ENCODE measurements at places on chromosomes 3 and 15.

GRCh38 chr3:177314897-177315296 lies 117.6 kb upstream of the TBL1XR1 start:
- no peak for DNase-seq

DNA sequence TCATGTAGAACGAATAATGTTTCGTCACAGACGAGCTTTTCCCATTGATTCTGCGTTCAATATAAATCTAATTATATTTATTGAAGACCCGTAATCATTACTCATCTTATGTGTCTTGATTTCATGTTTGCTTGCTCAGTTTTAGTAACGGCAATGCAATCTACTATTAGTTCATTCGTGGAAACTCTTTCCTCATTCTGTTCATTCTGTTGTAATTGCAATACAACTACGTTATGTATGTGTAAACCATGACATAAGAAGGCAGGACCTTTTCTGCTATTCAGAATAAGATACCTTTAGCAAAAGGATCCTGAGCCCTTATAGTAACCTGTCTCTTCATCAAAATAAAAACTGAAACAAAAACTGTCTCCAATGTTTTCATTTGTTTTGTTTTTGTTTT lies 6.8 kb upstream of the ARRDC4 start:
- no peak for DNase-seq

DNA sequence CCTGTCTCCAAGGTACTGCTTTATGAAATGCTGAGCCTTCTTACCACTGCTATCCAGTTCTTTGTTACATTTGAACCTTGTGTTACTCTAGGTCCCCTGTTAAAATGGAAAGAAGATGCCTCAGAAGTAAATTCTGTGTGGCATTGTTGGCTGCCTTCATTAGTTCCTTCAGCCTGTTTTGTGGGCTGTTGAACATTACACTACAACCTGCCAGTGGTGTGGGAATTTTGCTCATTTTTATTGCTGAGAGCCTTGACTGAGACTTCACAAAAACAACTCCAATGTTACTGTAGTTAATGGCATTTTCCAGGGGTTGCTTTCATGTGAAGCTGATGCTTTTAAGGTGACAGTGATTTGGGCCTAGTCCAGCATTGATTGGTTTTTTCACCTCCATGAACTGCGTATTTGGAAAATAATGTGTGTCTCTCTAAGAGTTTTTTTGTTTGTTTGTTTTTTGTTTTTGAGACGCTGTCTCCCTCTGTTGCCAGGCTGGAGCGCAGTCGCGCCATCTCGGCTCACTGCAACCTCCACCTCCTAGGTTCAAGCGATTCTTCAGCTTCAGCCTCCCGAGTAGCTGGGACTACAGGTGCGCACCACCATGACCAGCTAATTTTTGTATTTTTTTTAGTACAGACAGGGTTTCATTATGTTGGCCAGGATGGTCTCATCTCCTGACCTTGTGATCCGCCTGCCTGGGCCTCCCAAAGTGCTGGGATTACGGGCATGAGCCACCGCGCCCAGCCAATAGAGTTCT lies 4.3 kb downstream of the MAPK6 start:
- DNase-seq, result no peak

DNA sequence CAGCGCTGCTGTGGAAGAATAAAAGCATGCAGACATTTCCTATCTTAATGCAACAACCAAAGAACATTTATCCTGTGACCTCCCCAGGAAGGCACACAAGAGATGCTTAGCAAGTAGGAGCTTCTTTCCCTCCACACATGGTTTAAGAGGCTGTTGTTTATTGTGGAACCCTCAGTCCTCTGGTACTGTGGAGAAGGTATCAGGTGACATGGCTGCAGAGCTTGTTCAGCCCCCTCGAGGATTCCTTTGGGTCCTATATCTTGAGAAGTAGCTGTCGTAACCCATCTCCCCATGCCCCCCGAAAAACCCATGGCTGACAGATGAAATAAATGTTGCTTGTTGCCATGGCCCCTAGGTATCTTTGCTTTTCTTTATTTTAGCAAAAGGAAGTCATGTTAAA lies 20.3 kb upstream of the ETV5 start:
- no peak for DNase-seq

GRCh38 chr3:115190747-115191146 lies 43.7 kb upstream of the ZBTB20 start:
- DNase-seq, result no peak
